ENCODE measurements at places on chromosomes 3 and 15.

GRCh38 chr3:149815728-149816127, 2.7 kb downstream of the RNF13 start:
- DNase-seq = no peak

- no peak for DNase-seq
Measured at GRCh38 chr3:123201223-123201556, 553 bp upstream of the SEC22A start.

- DNase-seq = no peak
Measured at GRCh38 chr15:43404130-43404529, 33.2 kb downstream of the TUBGCP4 start.

DNA sequence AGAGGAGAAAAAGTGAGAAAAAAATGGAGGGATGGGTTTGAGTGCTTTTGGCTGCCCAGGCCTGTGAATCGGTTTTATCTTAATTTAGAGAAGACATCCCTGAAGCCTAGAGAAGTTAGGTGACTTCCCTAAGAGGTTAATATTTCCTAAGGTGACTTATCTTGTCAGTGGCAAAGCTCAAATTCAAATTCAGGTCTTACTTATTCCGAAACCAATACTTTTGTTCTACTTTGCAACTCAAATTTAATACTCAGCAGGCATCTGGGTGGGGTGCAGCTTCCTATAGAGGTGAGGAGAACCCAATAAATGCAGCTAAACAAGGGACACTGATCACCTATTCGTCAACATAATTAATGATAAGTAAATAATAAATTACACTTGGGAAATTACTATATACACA, 54.9 kb upstream of the MYRIP start:
- DNase-seq = no peak

DNA sequence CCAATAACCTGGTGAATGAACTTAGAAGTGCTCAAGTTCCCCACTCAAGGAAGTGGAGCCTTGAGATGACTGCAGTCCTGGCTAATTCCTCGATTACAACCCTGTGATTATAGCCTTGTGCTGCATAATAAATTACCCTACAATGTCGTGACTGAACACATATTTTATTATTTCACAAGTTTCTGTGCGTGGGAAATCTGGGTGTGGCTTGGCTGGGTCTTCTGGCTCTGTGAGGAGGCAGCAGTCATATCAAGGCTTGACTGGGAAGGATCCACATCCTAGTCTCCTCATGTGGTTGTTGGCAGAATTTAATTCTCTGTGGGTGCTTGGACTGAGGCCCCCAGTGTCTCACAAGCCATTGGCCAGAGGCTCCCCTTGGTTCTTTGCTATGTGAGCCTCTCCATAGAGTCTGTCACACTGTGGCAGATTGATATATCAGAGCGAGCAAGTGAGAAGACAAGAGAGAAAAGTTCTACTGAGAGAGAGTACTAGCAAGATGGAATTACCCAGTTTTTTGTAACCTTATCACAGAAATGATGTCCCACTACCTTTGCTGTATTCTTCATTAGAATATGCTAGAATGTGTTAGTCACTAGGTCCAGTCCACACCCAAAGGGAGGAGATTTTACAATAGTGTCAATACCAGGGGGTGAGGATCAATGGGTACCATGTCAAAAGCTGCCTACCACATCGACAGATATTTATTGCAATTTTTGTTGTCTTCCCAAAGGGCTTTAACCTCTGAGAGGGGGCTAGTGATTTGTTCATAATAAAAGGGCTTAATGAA, 102.8 kb upstream of the TBC1D5 start:
- DNase-seq = no peak

DNA sequence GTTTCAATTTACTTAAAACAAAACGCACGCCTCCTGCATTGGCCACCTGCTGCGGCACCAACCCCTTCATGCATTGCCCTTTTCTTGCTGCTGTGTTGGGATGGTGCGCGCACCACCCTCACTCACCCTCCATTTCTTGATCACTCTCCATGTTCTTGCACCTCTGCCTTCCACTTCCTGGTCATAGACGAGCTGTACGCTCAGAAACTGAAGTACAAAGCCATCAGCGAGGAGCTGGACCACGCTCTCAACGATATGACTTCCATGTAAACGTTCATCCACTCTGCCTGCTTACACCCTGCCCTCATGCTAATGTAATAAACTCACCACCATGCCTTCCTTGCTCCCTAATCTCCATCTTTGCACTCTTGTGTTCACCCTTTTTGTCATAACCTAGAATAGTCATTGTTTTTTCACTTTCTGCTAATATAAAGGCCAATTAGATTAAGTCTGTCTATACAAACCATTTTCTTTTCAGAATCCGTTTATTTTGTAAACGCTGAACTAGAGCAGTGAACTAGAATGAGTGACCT, 21.4 kb downstream of the TPM1 start:
- no peak for DNase-seq

DNA sequence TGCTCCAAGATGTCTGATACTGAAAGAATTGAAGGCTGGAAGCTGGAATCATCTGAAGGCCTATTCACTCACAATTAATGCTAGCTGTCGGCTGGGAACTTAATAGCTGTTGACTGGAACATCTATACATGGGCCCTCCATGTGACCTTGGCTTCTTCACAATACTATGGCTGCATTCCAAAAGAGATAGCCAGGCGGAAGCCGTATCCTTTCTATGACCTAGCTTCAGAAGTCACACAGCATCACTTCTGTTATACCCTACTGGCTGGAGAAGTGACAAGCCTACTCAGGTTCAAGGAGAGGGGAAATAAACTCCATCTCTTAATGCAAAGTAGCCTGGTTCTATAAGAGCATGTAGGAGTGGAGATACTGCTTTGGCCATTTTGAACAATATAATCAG, 50.9 kb upstream of the SPRED1 start:
- DNase-seq = no peak

- no peak for DNase-seq
Measured at GRCh38 chr3:78838362-78838761, 929.4 kb downstream of the ROBO1 start.

GRCh38 chr15:92951800-92952457, 51.8 kb downstream of the CHD2 start:
- no peak for DNase-seq

- DNase-seq = no peak
Measured at GRCh38 chr15:51766341-51766740, 14.9 kb downstream of the TMOD2 start.

DNA sequence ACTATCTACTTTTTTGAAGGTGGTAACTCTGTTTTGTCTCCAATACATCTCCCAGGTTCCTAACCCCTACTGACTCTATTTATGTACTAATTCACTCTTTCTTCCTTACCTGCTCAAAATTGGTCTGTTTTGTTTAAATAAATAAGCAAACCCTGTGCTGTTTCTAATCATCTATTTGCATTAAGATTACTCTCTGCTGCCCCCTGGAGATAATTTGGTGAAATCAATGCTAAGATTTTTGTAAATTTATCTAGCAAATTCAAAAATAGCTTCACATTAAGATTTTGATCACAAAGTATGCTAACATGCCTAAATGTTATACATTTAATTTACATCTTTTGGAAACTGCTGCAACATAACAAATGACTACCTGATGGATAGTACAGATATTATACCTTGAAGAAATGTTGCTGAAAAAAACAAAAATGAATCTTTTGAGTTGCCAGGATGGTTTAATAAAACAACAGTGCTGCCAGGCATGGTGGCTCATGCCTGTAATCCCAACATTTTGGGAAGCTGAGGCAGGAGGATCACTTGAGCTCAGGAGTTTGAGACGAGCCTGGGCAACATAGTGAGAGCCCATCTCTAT, 4.4 kb upstream of the CD200R1 start:
- no peak for DNase-seq

DNA sequence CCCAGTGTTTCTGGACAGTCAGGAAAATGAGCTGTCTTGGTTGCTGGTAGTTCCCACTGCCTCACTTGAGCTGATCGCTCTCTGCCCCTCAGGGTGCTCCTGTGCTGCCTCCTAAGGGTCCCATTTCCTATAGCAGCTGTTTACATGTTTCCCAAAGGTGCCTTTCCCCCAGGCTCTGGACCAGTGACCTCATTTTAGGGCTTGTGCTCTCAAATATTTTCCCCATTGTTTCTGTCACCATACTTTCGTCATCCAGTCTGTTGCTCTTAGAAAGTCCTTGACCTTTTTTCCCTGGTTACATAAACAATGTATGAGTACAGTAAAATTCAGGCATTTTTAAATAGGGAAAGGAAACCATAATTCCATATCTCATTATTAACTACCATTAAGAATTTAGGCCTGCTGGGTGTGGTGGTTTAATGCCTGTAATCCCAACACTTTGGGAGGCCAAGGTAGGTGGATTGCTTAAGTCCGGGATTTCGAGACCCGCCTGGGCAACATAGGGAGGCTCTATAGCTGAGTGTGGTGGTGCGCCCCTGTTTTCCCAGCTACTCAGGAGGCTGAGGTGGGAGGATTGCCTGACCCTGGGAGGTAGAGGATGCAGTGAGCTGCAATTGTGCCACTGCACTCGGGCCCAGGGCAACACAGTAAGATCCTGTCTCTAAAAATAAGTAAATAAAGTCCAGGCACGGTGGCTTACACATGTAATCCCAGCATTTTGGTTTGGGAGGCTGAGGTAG, 11.7 kb downstream of the RAD54L2 start:
- no peak for DNase-seq

DNA sequence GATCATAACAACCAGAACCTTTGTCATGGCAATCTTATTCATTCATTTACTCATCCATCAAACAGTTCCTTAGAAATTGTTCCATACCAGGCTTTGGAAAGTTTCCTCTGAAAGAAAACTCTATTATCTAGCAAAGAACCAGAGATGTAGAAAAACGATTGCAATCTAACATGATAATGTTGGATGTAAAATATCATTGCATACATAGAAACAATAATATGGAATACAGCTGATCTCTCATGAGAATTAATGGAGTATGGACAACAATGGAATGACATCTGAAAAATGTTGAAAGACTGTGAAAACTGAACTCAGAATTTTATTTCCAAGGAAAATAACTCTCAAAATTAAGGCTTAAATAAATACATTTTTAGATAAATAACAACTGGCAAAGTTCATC, 665.4 kb downstream of the NLGN1 start:
- no peak for DNase-seq

DNA sequence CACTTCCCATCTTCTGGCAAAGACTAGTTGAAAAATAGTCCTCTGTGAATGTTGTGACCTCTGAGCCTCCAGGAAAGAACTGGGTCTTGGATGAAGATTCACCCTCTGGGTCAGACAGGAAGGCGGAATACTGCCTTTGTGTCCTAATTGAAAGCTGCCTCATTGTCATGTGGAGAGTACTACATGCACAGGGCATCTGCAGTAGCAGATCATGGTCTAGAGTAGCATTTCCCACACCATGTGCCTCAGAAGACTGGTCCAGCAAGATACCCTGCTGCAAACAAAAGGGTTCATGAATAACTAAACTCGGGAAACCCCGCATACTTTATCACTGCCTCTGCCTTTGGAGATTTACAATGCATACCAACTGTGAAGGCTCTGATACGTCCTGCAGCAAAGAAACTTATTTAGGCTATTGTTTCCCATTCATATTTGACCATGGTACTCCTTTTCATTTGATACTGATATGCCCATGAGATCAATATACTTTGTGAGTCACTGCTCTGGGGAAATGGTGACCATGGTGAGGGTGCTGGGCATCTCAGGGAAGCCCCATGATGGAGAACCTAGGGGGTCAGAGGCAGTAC, 22.7 kb downstream of the IRAK2 start:
- no peak for DNase-seq

Measured in GM19239 (cell line).